ENCODE measurements at places on chromosomes 3 and 15.

- DNase-seq, result peak; percentile 26
These were observed 47.0 kb downstream of the ZNF609 start for GRCh38 chr15:64507293-64507802.

GRCh38 chr3:37763309-37763708 is 98.4 kb upstream of the CTDSPL start:
- no peak for DNase-seq

- DNase-seq, result no peak
These were observed 15.5 kb downstream of the PAQR9 start for GRCh38 chr3:142947799-142948575.

GRCh38 chr3:151558661-151559060 is 97.8 kb upstream of the IGSF10 start:
- DNase-seq, result no peak

DNA sequence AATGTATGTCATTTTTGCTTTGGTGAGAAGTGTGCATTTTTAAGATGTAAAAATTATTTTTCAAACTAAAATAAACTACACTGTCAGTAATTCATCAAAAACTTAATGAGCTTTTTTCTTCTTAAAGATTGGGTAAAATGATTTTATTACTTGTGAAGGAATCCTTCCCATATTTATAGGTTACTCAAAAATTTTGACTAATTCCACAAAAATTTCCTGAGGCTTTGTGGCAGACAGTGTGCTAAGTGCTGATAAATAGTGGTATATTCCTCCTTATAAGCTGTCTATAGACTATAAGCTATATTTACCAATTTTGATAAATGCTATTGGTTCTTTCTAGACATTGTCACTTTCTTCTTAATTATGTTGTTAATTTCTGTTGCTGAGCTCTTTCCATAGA is 284.5 kb upstream of the SEMA6D start:
- no peak for DNase-seq

GRCh38 chr15:74530771-74531143 is 10.3 kb upstream of the ARID3B start:
- no peak for DNase-seq

DNA sequence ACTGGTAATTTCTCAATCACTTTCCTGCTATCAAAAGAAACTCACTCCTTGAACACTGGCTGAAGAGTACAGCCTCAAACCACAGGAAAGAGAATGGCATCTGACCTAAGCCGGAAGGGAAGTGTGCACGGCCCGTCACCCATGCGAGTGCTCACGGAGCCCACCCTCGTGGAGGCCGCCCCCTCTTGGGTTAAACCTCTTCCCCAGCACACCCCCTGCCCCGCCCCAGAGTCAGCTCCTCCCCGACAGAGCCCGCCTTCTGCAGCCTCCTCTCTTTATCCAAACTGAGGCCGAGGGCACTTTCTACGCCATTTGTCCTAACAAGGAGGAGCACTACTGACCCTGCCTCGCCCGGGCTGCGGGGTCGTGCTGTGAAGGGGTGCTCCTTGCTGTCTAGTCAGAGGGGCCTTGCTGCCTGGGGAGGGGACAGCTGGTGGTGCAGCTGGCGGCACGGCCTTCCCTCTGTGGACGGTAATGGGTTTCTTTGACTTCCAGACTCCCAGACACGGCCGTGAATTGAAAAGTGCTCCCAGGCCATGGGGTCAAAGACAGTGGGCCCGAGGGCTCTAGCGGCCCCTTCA is 137.7 kb downstream of the NSMCE3 start:
- DNase-seq, result no peak

DNA sequence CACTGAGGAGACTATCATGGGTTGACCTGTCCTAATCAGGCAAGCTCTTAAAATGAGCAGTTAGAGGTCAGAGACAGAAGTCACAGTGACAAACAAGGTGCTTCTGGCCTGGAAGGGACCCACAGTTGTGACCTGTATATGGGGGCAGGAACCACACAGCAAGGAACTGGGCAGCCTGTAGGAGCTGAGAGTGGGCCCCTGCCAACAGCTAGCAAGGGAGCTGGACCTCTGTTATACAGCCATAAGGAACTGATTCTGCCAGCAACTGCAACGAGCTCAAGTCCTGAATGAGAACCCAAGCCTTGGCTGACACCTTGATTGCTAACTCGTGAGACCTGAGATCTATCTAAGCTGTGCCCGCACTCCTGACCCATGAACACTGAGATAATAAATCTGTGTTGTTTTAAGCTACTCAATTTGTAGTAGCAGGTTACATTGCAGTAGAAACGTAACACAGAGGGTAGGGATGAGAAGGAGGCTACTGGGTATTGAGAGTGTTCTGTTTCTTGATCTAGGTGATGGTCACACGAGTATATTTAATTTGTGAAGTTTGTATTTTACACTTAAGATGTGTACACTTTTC is 44.5 kb upstream of the MAGI1 start:
- no peak for DNase-seq

DNA sequence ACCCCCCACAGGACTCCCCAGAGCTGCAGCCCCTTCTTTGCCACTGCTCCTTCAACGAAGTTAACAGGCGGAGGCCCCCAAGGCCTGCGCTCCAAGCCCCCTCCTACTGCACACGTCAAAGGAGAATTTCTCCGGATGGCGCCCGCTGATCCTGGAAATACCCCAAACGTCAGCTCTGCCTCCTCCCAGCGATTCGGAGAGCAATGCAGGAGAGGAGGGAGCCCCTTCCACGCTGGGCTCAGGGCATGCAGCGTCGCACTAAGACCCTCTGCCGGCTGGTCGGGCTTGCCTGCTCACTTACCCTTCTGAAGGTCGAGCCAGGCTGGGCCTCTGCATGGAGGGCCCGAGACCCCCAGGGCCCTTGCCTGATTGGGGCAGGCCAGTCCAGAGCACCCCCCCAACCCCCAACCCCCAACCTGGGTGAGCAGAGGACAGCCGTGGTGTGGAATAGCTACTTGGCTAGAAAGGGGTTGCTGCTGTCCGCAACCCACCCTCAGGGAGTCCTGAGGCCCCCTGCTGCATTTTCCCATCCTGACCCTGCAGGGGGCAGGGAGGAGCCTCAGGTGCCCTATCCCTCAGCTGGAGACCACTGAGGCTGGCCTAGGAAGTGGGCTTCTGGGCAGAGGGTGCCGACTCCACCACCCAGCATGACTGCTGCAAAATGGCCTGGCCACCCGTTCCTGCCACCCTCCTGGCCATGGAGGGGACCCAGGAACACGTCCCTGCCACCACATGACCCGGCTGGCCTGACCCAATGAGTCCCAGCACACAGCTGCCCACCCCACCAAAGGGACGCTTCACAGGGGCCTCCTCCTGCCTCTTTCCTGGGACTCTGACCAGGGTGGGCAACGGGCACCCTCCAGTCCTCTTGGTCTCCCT is 976 bp downstream of the ATP2B2 start:
- no peak for DNase-seq

- no peak for DNase-seq
These were observed 76.8 kb downstream of the VGLL4 start for GRCh38 chr3:11566916-11567315.

DNA sequence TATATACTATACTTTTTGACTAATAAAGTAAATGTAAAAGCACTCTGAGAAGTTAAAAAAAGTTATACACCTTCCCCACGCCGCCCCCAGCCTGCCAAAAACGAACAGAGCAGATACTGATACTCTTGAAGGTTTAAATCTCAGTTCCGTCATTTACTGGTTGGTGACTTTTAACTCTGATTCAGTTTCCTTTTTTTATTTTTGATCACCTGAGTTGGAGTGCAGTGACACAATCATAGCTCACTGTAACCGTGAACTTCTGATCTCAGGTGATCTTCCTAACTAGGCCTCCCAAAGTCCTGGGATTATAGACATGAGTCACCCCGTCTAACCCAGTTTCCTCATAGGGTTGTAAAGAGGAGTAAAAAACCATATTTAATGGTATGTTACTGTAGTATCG is 3.3 kb upstream of the TIPIN start:
- no peak for DNase-seq

GRCh38 chr15:64092075-64092820 is 1.4 kb downstream of the CIAO2A start:
- no peak for DNase-seq

- no peak for DNase-seq
These were observed 44.5 kb upstream of the MYO5C start for GRCh38 chr15:52340093-52340492.

GRCh38 chr3:31823184-31823583 is 157.9 kb downstream of the OSBPL10 start:
- DNase-seq, result no peak

DNA sequence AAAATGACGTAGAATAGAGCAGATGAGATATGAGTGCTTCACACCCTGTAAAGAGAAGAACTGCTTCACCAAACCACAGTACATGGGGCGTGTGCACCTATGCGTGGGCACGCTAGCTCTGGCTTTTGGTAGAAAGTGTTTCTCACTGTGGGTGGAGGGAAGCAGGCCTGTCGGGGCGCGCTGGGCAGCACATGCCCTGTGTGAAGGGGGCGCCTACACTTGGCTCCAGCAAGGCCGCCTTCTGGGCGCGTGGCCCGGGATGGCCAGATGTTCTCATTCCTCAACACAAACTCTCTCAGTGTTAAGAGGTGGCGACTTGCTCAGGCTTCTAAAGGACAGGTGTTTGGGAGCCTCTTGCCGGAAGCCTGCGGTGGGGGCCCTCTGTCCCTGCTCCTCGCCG is 90.0 kb downstream of the FBLN2 start:
- no peak for DNase-seq

DNA sequence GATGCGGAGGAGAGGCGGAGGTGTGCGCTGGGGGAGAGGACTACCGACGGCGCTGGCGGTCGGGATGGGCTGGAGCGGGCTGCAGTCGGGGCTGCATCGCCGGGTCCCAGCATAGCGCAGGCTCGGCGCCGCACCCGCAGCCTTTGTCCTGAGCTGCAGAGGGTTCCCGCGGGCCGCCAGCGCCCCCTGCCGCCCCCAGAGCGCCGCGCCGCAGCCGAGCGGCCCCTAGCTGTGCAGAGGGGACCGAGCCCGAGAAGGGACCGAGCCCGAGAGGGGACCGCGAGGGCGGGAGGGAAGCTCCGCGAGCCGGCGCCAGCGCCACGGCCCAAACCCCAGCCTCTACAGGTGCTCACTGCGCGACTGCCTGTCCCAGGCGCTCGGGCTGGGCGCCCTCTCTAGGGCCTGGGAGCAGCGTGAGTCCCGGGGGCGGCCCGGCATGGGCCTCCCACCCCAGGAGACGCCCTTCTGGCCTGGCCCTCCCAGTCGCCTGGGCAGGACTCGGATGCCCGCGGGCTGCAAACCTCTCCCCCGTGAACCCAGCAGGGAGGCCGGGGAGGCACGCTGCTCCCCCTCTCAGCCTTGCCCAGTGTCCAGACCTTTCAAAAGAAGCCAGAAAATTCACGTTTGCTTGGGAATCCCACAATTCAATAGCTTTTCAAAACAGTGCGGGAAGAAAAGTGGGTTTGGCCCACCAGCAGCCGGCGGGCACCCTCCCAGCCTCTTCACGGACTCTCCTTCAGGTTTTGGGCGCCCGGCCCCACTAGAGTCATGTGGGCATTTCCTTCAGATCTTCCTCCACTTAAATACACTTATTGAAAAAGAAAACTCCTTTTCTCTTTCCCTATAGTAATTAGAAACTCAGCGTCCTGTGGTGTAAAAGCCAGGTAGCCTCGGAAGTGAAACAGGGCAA is 134.7 kb downstream of the TPRA1 start:
- DNase-seq, result peak; percentile 28

GRCh38 chr3:101940521-101941317 is 91.4 kb downstream of the NFKBIZ start:
- DNase-seq, result no peak

GRCh38 chr3:174346141-174346540 is 513.0 kb upstream of the NAALADL2 start:
- DNase-seq, result no peak

DNA sequence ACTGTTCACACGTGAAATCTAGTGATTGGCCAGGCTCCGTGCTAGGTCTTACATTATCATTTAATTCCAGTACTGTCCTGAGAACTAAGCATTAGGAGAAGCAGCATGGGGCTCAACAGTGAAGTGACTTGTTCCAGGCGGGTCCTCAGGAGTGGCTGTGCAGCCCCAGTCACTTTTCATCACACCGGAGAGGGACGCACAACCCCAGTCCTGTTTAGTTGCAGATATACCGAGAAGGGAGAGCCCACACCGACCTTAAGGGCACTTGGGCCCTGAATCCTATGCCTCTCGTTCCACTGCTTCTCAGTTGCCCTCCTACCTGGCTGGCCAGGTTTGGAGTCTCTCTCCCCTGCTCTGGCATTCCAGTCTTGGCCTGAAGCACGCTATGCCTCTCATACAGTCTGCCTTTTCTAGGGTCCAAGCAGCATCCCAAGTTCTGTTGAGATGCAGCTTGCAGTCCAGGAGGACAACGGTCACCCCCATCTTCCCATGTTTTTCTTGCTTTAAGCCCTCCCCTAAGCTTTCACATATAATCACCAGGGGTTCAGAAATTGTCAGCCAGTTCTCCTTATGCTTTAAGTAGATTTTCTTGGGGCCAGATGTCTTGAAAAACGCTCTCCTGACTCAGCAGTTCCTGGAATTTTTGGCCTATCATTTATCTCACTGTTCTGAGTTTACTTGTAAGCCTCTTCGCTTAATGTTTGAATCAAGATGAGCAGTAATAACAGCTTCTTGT is 10.1 kb downstream of the FAM131A start:
- DNase-seq, result no peak

GRCh38 chr3:69359916-69360315 is 26.0 kb downstream of the FRMD4B start:
- no peak for DNase-seq

GRCh38 chr3:129934234-129935123 is 40.0 kb upstream of the TRH start:
- peak; percentile 3 for DNase-seq

GRCh38 chr3:52509753-52510328 is 14.7 kb downstream of the STAB1 start:
- no peak for DNase-seq

GRCh38 chr3:183434992-183435391 is 6.6 kb upstream of the MCF2L2 start:
- DNase-seq, result no peak

- DNase-seq, result no peak
These were observed 19.8 kb downstream of the RARRES1 start for GRCh38 chr3:158712443-158712842.

- DNase-seq, result no peak
These were observed 636 bp upstream of the LRRC58 start for GRCh38 chr3:120349855-120350125.

GRCh38 chr3:23931597-23931996 is 13.5 kb upstream of the NR1D2 start:
- no peak for DNase-seq
